ENCODE measurements at places on chromosomes 1 and 21.

- DNase-seq = no peak
These were observed 185.8 kb downstream of the CHRM3 start for GRCh38 chr1:239572183-239572582.

DNA sequence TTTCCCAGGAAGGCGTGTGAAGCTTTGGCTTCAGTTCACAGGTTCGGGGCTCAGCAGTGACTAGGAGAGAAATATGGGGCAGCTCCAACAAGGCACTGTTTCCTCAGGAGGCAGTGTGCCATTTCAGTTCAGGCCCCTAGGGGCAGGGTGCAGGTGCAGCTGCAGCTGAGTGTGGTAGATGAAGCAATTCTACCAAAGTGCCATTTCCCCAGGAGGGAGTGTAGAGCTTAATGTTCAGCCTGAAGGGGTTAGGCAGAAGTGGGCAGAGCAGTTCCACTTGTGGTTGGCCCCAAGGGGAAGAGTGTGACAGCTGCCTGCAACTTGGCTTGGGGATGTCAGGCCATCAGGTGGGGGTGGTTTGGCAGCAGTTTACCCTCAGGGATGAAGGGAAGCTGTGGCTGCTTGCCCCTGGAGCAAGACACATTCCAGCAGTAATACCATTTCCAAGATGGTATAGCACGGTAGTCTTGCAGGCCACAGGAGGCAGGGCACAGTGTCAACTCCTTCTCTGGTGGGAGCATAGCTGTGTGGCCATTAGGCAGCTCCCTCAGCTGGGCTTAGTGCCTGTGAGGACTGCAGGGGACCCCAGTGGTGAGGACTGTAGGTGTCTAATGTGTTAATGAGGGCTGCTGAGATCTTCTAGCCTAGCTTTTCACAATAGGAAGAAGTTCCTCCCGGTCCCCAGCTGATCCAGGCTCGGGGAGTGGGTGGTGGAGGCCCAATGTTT lies 34.7 kb downstream of the RGSL1 start:
- DNase-seq = no peak

GRCh38 chr1:230863449-230863848 lies 4.9 kb downstream of the C1orf198 start:
- no peak for DNase-seq

GRCh38 chr1:233613252-233614172 lies at the start of gene KCNK1:
KCNK1 (plus strand) TSS chr1:233614106; CDS start chr1:233614172, 66 bp downstream.
- DNase-seq = no peak
